ENCODE measurements at places on chromosomes 5 and 9.

DNA sequence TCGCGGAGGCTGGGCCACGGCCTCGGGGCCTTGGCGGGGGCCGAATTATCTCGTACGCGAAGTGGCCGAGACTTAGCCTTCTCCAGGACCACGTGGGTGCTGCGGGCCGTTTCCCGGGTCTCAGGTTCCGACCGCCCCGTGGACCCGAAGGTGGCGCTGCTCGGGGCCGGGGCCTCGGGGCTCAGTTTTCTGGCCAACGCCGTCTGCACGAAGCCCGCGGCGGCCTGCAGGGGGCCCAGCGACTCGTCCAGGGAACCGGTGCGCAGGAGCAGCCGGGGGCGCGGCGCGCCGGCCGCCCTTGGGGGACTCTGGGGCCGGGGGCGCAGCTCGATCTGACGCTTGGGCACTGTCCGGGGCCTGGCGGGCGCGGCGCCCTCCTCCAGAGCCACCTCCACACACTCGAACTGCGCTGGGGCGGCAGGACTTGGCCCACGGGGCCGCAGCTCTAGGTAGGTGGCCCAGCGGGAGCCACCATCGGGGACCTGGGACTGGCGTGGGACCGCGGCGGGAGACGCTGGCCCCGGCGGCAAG, 716 bp downstream of the PROB1 start:
- no peak for DNase-seq

DNA sequence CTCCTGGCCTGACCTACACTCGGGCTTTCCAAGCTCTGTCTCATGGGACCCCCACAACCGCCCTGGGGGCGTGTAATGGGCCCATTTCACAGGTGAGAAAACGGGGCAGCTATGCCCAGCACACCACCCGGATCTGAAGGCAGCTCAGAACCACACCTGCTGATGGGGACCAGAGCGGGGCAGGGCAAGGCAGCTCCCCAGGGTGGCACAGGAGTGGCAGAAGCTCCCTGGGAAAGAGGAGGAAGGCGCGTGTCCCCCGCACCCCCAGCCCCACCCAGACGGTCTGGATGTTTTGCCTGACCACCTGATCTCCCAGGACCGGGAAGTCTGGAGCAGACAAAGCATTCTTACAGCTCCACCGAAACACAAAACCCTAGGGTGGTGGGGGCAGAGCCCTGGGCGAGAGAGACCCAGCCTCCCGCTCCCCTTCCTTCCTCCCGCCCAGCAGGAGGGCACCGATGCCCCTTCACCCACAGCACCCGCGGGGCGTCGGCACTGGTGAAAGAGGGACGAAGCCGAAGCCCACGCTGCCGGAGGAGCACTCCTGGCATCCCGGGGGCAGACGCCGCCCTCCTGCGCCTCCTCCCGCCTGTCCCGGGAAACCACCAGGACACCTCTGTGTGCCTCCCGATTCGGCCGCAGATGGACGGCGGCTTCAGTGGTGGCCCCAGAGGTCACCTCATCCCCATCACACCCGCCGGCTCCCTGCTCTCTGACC, 14.5 kb downstream of the NOTCH1 start:
- no peak for DNase-seq

DNA sequence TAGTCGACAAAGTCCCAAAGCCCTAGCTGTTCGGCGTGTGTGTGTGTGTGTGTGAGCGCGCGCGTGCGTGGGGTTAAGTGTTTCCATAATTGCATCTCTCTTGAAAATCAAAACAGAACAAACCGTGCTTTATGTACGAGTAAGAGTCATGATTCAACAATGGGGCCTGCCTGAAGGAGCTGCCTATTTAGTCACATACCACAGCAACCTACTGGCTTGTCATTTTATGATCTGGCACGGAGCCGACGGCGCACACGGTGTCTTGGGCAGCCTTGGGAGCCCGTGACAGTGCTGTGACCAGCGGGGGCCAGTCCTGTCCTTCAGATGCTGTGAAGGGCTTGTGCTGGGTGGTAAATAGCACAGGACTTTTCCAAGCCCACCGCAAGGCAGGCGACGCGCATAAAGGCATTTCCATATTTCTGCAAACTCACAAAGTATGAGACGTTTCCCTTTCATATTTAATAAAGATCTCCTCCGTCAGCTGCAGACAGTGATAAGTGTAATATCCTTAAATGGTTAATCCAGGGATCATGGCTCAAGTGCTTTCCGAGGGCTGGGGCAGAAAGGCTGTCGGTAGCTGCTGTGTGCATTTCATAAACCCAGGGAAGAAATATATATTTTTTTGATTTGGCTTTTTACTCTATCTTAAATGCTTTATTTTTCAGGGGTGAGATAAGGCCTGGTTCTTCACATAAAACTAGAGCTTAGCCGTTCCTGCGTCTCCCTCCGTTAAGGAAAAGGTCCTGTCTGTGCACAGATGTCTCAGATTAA, 270.2 kb upstream of the IRX1 start:
- no peak for DNase-seq

GRCh38 chr9:73451003-73451402, 299.3 kb downstream of the ANXA1 start:
- DNase-seq = no peak

- peak; percentile 17 for DNase-seq
These were observed 484 bp downstream of the GFM2 start for GRCh38 chr5:74766418-74766848.

- no peak for DNase-seq
These were observed 758 bp upstream of the PDCD1LG2 start for GRCh38 chr9:5509573-5509972.

- DNase-seq = no peak
These were observed 74.9 kb downstream of the PDE8B start for GRCh38 chr5:77285251-77285841.

DNA sequence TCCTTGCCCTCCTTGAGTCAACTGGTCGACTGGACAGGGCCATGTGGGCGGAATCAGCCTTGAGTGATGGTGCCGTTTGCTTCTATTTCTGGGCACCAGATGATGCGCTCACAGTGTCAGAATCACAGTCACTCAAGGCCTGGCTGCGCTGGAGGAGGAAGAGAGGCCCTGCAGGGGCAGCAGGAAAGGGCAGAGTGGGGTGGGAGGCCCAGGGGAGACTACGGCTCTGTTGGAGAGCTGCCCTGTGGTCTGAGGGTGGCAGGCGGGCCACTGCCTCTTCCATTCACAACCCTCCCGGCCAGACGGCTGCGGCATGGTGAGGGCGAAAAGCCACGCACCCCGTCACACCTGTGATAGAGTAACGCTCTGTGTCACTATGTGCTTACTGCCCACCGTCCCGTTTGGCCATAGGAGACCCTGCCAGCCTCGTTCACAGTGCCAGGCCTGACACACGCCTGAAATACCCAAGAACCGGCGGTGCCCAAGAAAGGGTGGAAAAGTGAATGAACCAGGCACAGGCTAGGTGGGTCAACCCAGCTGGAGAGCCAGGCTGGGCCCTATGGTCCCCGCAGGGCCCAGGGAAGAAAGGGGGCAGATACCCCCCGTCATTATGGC, 9.9 kb downstream of the PLPP7 start:
- DNase-seq = no peak

GRCh38 chr5:124905256-124906130, 159.1 kb upstream of the ZNF608 start:
- DNase-seq = no peak

All from muscle of back (tissue), 13 donors.